Hematopoietic multipotent progenitor cell treated with erythropoietin and hydrocortisone succinate and interleukin-3 and kit ligand, for 8 days (in vitro differentiated cells): ENCODE measurements at places on chromosomes 6 and 20.
A peak's percentile ranks its signal among the peaks of the same experiment; 100 is the strongest.

DNA sequence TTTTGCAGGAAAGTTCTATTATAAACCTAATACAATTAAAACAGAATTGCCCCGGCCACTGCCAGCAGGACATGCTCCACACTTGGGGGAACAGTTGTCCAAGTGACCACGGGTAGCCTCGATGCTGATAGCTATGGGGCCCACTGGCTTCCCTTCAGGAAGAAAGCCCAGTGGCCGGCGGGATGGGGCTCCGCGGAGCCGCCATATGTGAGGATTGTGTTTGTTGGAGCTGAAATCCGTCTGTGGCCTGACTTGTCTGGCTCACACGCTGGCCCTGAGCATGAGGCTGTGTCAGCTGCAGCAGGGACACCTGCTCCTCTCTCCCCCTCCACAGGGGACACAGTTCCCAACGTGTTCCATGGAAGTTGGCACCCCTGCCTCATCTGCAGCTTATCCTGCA, 46.6 kb downstream of the ZNF831 start:
- DNase-seq, result no peak

GRCh38 chr20:19433371-19434350, 221.2 kb downstream of the SLC24A3 start:
- no peak for DNase-seq

DNA sequence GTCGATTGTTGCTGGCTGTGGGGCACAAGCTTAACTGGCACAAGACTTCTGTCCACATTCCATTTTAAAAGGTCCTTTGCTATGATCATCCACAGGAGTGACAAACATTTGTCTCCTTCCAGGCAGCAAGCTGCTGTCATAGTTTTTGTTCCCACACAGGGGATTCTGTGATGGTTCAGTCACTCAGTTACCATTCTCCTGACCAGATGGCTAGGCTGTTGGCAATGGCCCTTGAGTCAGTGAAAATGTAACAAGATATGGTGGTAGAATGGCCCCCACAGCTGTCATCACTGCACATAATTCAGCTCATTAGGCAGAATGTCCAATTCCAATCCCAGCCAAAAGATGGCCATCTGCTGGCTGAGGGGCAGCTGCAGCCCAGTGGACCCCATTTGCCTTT, 13.7 kb downstream of the BPIFA1 start:
- no peak for DNase-seq

GRCh38 chr6:83804886-83805285, 48.3 kb upstream of the RIPPLY2 start:
- no peak for DNase-seq

DNA sequence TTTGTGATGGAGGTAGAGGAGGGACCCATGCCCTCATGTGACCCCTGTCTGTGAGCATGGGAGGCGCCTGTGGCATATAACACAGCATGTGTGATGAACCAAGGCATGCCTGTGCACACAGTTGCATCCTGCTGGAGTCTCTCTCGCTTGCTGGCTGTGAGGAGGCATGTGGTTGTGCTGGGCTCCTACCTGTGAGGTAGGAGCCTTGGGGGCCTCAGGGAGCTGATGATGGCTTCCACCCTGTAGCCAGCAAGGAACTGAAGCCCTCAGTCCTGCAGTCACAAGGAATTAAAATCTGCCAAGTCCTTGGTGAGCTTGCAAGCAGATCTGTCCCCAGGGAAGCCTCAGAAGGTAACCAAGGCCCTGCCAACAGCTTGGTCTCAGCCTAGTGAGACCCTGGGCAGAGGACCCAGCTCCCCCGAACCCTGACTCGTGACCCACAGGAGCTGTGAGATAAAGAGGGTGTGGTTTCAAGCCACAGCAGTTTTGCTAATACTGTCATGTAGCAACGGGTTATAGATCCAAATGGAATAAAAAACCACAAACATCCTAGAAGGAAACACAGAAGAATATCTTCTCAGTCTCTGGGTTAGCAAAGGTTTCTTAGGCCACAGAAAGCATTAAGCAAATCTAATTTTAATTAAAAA, 145.7 kb downstream of the WDR27 start:
- DNase-seq, result peak; percentile 53

DNA sequence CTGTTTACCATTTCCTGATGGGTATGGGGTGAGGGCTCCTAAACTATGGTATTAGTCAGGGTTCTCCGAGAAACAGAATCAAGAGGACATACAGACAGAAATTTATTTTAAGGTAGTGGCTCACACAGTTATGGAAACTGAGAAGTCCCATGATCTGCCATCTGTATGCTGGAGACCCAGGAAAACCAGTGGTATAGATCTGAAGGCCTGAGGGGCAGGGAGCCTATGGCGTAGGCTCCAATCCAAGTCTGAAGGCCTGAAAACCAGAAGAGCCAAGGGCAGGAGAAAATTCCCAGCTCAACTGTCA, 93.6 kb downstream of the ANKRD6 start:
- no peak for DNase-seq

- DNase-seq, result no peak
Observed at GRCh38 chr6:138230759-138231380, 12.6 kb upstream of the PBOV1 start.

GRCh38 chr6:122107256-122107852, 292.1 kb upstream of the HSF2 start:
- DNase-seq, result no peak

DNA sequence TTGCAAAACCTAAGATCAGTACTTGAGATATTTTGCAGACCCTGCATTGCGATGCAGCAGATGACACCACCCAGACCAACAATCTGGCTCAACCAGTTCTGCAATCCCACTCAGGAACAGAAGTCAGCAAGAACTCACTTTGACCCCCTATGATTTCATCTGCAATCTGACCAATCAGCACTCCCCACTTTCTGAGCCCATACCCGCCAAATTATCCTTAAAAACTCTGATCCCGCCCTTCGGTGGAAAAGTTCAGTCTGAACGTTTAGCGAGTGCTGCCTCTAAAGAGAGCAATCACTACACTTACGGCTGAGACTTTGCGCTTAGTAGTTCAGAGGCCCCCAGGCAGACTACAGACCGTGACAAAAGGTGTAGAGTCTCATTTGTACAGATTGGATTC, 17.3 kb upstream of the KIAA1586 start:
- no peak for DNase-seq

DNA sequence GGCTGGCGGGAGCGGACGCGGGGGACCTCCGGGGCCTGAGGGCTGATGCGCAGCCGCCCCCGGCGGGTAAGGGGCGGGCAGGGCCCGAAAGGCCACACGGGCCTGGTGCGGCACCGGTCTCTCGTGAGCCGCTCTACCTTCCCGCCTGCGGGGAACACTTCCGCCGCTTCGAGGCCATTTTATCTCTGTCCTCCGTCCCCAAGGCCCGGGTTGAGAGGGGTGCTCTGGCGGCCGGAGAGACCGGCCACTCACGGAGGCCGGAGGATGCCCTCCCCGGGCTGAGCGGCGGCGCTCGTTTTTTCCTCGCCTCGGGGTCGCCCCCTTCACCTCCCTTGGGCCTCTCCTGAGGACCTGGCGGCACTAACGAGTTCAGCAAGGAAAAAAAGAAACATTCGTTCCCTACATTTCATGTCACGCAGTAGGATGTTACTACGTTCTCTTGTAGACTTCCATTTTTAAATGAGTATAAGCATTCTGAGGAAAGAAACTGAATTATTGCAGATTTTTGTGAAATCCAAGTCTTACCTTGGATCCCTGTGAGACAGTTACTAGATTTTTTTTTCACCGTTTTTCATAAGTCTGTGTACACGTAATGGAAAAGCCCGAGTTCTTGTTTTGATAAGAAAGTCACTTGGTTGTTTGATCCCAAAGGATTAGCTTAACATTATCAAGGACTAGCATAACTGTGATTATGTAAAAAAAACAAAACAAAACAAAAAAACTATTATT, 575 bp downstream of the WTAP start:
- peak; percentile 49 for DNase-seq

- DNase-seq, result no peak
Observed at GRCh38 chr20:2745060-2745910, 52.7 kb downstream of the EBF4 start.

DNA sequence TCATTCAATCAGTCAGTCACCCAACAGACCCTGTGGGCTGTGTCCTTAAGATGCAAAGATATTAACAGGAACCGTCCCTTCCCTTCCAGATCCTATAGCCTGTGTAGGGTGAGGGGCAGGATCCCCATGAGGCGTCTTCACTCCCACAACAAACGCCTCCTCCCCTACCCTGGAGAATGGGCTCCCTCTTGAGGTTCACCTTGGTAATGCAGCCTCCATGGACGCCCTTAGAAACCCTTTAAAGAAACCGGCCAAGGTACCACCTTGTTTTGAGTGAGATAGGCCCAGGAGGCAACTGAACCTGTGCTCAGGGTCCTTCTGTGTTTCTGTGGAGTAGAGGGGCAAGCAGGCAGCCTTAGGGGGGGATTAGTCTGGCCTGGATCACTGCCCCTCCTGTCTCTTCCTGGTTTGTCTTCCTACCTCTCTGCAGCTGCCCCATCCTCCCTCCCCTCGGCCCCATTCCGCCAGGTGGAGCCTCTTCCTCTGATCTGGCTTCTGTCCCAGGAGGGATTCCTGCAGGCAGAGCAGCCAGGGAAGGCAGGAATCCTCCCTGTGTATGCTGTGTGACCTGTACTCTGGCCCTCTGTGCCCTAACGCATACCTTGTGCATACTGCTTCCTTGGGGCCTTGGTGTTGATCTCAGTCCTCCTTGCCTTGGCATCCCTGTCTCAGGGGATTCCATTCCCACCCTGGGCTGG, 6.6 kb upstream of the GUCA1A start:
- peak; percentile 83 for DNase-seq

GRCh38 chr6:4732691-4733315, 43.4 kb upstream of the CDYL start:
- DNase-seq, result peak; percentile 58

DNA sequence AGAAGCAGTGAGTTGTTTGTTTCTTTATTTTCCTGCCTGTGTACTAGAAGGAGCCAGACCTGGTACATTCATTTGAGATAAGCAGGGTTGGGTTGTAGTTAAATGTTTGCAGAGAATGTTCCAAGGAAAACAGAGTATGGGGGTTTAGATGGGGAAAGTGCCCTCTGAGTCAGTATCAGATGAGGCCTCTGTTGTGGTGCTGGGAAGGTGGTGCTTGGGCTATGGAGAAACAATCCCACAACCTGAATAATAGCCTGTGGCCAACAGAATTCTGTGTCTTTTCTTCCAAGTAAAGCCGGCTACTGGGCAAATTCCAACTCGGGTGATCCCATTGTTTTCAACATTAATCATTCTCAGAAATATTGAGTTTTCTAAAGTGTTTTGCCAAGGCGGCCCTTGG, 109.3 kb downstream of the RNF144B start:
- DNase-seq, result no peak

- DNase-seq, result peak; percentile 68
Observed at GRCh38 chr6:49336514-49337131, 126.4 kb downstream of the MMUT start.

- DNase-seq, result no peak
Observed at GRCh38 chr6:84280030-84280429, 52.6 kb upstream of the CEP162 start.

- DNase-seq, result peak; percentile 86
Observed at GRCh38 chr6:144013486-144013909, 5.4 kb upstream of the PLAGL1 start.
